NCI-H2081 (cell line): ENCODE measurements at places on chromosomes 7 and 10.
A peak's percentile ranks its signal among the peaks of the same experiment; 100 is the strongest.

DNA sequence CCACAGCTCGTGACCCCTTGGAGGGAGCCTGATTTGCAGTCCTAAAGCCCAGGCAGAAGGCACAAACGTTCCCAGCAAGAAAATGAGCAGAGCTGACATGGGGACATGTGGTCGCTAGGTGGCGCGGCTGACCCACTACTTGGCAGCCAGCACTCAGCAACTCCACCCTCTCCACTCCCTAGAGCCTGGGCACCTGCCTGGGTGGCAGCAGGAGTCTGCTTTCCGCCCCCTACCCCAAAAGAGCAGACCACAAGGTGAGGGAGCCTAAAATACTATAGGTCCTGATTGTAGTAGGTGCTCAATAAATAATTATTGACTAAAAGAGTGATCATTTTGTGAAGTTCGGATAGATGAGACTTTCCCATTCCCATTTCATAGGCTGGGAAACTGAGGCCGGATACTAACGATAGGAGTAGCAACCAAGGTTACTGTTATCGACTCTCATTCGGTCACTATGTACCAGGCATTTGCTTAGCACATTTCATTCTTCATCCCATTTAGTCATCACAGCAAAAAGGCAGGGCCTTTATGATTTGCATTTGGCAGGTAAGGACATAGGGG is 57.4 kb downstream of the NEUROG3 start:
- peak; percentile 69 for DNase-seq

- DNase-seq: no peak
These were observed 59.9 kb downstream of the SUGCT start for GRCh38 chr7:40194745-40195144.

DNA sequence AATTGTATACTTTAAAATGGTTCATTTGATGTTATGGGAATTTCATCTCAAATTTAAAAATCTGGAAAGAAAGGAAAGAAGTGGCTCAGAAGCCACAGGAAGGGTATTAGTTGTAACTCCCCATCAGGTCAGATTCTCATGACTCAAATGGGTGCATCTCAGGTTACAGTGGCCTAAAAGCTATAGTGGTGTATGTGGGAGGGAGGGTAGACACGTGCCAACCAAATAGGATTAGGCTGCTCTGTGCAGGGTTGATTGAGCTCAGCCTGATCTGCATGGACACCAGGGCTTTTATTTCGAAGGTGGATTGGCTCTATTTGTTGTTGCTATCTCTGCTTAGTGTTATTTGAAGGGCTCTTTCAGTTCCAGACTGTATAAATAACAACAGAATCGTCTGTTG is 121.5 kb upstream of the PRR15 start:
- DNase-seq: peak; percentile 76

GRCh38 chr10:25059990-25060389 is 43.6 kb downstream of the THNSL1 start:
- DNase-seq: no peak

DNA sequence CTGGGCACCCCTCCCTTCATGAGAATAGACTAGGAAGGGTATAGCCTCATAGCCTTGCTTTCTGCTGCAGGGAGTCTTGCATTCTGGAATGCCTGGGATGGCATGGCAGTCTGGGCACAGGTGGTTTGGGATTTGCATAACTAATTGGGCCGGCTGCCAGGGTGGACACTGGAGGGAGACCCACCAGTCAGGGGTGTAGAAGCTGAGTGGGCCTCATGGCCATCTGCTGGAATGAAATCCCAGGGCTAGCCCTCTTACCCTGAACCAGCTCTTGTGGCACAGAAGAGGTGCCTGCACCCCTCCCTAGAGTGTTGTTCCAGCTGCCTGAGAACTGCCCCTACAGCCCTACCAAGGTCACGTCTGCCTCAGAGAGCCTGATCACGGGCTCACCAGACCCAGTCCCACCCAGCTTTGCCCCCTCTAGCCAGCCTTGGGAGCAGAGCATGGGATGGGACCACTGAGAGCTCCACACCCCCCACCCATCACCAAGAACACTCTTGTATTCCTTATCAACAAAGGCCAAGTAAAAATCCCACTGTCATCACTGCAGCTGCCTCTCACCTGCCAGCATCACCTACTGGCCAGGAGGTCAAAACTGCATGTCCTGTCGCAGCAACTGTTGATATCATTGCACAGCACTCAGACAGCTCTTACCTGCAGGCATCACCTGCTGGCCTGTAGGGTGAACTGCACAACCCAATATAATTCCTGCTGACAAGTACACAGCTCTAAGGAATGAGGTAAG is 148.9 kb downstream of the ZEB1 start:
- no peak for DNase-seq
